CD4-positive, alpha-beta T cell treated with Interferon alpha-2 for 1 hour (primary cell): ENCODE measurements at places on chromosomes 13 and 19.
A peak's percentile ranks its signal among the peaks of the same experiment; 100 is the strongest.

GRCh38 chr19:51158474-51159129, 16.5 kb downstream of the SIGLEC7 start:
- peak; percentile 66 for DNase-seq

DNA sequence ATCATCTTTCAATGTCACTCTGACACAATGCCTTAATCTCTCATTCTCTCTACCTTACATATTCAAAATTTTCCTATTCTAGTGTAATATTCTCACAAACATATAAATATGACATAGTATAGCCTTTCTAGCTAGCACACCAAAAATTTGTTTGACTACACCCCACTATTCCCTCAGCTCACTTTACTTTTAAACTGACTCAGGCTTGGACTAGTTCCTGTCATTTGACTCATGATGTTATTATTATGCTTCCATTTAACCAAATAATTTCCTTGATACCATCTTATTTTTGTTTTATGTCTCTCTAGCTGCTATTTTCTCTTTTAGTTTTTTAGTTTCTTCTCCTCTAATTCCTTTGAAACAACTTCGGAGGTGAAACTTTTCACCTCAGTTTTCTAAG, 1745.6 kb upstream of the PCDH20 start:
- no peak for DNase-seq

- peak; percentile 100 for DNase-seq
These were observed 30.2 kb upstream of the NANOS3 start for GRCh38 chr19:13846557-13847406.

DNA sequence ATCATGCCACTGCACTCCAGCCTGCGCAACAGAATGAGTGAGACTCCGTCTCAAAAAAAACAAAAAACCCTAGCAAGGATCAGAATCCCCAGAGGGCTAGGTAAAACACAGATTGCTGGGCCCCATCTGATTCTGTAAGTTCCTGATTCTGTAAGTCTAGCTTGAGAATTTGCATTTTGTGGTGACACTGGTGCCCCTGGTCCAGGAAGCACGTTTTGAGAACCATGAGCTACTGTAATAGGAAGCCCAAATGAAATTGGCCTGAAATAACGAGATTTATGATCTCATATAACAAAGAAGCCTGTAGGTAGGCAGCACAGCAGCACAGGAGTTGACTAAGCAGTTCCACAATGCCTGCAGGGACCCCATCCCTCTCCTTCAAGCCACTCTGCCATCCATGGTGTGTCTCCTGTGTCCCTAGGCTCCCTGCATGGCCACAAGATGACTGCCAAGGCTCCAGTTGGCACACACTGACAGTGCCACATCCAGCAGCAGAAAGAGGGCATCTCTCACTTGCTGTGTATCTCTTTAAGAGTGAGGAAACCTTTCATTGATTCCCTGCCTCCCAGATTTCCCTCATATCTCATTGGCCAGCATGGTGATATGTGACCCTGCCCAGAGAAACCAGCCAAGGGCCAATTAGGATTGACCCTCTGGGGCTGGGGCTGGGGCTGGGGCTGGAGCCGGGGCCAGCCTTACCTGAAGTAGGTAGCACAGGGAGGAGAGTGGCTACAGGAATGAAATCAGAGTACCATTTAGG, 21.7 kb downstream of the SIPA1L3 start:
- DNase-seq, result no peak

DNA sequence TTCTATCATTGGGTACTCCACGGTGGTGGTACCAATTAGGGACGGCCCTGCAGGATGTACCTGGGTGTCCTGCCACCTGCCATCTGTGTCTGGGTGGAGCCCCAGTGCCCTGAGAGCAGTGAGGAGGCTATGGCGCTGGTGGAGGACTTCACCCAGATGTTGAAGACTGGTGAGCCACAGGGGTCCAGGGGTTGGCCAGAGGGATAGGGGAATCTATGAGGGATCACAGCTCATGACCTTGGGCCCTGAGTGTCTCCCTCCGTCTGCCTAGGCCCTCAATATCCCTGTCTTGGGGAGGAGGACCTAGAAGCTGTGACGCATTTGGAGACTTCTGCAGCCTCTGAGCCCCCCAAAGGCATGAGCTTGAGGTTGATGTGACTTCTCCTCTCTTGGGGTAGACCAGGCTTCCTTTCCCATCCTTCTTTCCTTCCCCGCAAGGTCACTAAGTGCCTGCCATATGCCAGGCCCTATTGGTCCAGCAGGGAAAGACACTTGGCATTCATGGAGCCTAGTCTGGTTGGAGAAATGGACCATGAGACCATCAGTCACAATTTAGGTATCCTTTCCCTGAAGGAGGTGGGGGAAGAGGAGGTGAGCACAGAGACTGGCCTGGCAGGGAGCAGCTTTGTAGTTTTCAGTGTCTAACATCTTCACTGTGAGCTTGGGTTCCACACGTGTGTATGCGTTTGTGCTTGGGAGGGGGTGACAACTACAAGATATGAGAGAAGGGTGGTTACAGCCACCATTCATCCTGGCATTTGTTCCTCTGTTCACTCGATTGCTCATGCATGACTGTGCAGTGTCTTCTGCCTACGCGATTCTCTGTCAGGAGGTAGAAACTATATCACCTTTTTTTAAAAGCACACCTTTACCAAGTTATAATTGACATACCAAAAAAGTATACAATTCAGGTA, 5.1 kb upstream of the MZF1 start:
- DNase-seq, result no peak
